ENCODE measurements at places on chromosomes 16 and 17.

DNA sequence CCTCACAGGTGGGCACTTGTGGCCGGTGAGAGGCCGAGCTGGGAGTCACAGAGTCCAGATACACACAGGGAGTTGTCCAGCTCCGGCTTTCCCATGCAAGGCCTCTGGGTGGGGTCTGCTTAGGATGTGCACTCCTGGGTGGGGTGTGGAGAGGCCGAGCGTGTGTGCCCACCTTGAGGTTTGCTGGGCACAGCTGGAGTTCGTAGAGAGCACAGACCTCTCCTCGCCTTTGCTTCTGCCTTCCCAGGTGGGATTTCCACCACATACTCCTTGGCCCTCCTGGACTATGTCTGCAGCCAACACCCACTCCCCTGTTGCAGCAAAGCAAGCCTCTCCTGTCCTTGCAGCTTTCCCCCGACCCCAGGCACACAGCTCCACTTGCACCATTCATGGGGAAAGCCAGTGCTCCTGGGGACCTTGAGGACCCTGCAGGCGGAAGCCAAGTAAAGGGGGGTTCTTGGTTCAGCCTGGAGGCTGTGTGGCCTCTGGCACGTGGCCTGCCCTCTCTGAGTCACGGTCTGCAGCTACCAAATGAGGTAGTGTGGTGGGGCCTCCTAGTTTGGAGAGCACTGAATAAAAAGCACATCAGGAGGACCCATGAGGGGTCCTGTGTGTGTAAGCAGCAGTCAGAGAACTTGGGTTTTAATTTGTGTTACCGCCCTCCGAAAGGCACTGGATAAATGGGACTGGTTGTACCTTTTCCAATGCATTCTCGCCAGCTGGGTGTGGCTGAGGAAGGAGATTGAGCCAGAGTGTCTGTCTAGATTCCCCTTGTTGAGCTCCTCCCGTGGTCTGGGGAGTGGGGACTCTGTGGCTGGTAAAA is 31.5 kb downstream of the MPRIP start:
- DNase-seq: no peak

- no peak for DNase-seq
Measured at GRCh38 chr17:1461198-1461944, 5.3 kb upstream of the CRK start.

- no peak for DNase-seq
Measured at GRCh38 chr16:10938321-10938720, 3.9 kb downstream of the DEXI start.

DNA sequence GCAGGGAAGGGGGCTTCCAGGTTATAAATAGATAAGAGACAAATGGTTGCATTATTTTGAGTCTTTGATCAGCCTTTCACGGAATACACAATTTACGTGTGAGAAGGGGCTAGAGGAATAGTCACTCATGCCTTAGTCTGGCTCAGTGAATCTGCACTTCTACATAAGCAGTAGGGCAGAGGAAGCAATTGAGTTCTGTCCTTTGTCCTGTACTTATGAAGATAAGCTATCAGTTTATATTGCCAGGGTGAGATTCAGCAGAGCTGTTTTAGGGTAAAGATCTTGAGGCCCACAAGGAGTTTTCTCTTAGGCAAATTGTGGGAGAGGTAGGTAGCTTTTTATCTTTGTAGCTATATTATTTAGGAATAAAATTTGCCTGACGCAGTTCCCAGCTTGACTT is 33.3 kb downstream of the TOM1L1 start:
- DNase-seq: no peak

DNA sequence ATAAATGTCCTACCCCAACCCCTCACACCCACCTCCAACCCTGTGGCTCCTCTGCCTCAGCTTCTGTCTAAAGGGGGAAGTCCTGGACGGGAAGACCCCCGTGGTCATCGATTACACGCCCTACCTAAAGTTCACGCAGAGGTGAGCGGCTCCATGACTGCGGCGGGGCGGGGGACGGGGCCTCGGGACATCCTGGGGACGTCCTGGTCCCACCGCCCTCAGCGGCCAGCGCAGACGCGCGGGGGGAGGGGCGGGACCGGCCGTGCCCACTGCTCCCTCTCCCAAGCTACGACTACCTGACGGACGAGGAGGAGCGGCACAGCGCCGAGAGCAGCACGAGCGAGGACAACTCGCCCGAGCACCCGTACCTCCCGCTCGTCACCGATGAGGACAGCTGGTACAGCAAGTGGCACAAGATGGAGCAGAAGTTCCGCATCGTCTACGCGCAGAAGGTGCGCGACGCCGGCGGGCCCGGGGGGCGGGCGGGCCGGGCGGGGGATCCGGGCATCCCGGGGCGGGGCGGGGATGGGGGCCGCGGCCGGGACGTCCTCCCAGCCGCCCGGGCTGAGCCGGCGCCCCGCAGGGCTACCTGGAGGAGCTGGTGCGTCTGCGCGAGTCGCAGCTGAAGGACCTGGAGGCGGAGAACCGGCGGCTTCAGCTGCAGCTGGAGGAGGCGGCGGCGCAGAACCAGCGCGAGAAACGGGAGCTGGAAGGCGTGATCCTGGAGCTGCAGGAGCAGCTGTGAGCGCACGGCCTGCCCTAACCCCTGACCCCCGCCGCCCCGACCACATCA is 6.7 kb downstream of the RUNDC3A start:
- DNase-seq: no peak

DNA sequence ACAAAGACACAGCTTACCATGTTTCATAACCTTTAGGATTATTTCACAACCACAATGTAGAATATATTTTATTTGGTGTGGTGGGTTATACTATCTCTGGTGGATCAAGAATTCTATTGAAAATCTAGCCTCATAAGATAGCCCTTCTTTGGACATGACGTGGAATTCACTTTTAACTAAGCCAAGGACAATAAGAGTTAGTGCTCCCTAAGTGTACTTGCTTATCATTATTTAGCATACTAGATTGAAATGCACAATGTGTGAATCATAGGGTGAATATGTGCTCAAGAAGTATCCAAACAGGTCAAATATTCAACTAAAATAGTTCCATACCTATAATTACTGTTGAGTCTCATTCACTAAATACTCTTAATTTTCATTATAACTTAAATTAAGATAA is 1179.5 kb upstream of the GOT2 start:
- no peak for DNase-seq

DNA sequence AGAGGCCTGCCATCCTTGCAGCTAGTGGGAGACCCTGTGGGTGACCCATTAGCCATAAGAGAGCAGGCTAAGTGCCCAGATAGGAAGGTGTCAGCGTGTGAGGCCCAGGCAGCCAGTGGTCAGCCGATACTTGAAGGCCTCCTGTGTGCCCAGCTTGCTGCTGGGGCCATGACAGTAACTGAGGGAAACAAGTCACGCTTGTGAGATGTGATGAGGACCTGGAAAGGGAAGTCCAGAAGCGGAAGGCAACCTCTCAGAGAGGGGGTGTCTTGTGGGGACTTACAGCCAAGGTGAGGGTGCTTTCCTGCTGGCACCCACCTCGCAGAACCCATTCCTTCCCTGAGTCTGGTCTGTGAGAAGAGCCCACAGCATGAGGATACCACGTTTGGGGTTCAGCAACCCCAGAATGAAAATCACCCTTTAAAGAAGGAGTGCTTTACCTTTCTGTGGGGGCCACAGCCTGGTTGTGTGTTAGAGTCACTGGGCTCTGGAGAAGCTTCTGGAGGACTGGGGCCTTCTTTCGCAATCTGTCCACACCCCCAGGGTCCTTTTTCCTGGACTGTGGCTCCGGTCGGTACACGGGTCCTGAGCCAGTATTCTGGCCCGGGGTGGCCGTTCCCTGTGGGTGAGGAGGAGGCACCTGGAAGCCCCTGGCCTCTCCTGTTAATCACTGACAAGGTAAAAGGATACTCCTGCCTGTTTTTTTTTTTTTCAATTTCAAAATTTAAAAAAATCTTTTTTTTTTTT is 53.9 kb downstream of the PLCG2 start:
- no peak for DNase-seq

DNA sequence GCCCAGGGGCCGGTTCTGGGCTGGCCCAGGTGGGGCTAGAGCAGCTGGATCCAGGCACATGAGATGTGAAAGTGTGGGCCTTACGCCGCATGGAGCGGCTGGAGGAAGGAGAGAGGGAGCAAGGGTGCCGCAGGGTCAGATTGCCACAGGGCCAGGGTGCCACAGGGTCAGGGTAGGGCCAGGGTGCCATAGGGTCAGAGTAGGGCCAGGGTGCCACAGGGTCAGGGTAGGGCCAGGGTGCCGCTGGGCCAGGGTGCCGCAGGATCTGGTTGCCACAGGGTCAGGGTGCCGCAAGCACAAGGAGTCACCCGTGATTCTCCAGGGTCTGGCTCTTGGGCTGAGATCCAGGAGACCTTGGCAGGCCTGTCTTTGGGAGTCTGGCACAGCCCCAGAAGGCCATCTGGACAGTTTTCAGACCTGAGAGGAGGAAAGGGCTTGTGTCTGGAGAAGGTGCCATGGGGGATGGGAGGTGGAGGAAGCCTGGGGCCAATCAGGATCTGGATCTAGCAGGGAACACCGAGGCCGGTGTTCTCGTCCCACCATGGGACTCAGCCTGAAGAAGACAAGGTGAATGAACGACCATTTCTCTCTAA is 13.1 kb upstream of the LASP1NB start:
- DNase-seq: no peak

DNA sequence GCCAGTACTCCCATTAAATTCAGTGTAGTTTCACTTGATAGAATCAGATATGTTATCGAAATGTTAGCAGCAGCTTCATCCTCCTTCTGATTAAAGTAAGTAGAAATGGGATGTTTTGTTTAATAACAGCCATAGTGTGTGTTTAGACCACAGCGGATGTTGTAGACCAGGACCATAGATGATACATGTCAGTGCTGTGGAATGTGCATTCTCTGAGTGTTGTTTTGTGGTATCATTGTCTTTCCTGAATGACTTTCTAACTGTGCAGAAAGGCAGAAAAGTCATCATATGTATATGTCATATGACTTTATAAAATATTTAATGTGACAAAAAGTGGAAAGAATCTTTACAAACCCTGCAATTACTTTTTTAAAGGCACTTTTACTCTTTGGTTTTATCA is 55.6 kb downstream of the CYLD start:
- DNase-seq: no peak

DNA sequence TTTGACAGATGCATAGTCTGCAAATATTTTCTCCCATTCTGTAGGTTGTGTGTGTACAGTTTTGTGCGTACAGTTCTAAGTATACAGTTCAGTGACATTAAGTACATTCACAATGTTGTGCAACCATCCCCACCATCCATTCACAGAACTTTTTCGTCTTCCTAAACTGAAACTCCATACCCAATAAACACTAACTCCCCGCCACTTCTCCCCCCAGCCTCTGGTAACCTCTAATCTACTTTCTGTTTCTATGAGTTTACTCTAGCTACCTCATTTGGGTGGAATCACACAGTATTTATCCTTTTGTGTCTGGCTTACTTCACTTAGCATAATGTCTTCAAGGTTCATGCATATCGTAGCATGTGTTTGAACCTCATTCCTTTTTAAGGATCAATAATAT is 14.3 kb downstream of the PIK3R5 start:
- no peak for DNase-seq

- no peak for DNase-seq
Measured at GRCh38 chr17:29238133-29238850, 8.4 kb upstream of the CRYBA1 start.

DNA sequence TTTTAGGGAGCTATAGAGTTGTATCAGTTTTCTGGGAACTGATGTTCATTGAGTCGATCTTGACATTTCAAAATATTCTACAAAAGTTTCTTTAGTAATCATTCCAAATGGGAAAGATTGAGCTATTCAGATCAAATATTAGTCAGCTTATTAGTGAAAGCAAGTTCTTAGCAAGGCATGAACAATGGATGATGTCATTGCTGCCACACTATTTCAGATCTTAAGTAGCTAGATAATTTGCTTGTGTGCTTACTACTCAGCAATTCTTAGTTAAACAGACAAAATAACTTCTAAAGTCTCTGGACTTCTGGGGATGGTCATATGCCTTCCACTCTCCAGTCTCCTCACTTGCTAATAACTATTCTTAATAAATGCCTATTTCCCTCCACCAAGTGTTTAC is 69.0 kb upstream of the CDH8 start:
- no peak for DNase-seq

- no peak for DNase-seq
Measured at GRCh38 chr16:82638095-82638798, 11.5 kb downstream of the CDH13 start.

GRCh38 chr16:50736448-50736847 is 5.4 kb upstream of the CYLD start:
- no peak for DNase-seq

- DNase-seq: no peak
Measured at GRCh38 chr17:38768417-38768816, 15.9 kb downstream of the PSMB3 start.

DNA sequence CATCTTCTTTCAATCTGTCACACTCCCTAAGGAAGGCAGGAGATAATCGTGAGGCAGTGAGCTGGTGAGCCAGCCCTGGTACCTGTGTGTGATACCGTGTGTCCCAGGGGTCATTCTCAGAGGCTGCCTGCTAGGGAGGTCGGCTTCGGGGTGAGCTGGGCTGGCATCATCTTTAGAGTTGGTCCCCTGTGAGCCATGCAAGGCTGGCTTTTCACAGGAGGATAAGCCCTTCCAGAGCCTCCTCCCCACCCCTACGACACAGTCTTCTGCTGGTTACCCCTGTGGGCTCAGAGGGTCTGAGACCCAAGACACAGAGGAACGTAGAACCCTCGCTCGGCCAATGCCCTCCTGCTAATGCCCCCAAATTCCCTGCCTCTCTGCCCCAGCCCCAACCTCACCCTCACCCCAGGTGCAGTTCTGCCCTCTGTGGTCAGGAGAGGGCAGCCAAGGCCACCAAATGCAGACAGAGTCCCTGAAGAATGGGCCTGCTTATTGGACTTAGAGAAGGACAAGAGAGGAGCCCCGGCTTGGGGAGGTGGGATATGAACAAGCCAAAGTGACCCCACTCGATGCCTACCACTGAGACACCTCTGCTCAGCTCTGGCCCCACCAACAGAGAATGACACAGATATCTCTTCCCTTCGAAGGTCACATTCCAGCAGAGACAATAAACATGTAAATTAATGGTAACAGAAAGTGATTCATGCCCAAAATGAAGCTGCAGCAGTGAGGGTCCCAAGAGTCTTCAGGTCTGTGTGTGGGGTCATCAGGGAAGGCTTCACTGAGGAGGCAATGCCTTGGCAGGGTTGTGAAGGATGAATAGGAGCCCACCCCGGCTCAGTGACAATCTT is 80.8 kb upstream of the CCL1 start:
- DNase-seq: no peak

- no peak for DNase-seq
Measured at GRCh38 chr17:82078433-82078832, 12.8 kb upstream of the DUS1L start.
